ENCODE measurements at places on chromosomes 6 and 20. TPM values are rescaled to one million over a fixed set of nuclear protein-coding genes. Genes with fewer than 3 reads are reported as not detected.
A peak's percentile ranks its signal among the peaks of the same experiment; 100 is the strongest.

- DNase-seq = no peak
Observed at GRCh38 chr6:63676412-63677114, 41.0 kb downstream of the PHF3 start.

GRCh38 chr6:37503309-37503965 is 3.7 kb upstream of the CCDC167 start:
- no peak for DNase-seq

- DNase-seq = no peak
Observed at GRCh38 chr6:153947808-153948447, 91.1 kb upstream of the OPRM1 start.

DNA sequence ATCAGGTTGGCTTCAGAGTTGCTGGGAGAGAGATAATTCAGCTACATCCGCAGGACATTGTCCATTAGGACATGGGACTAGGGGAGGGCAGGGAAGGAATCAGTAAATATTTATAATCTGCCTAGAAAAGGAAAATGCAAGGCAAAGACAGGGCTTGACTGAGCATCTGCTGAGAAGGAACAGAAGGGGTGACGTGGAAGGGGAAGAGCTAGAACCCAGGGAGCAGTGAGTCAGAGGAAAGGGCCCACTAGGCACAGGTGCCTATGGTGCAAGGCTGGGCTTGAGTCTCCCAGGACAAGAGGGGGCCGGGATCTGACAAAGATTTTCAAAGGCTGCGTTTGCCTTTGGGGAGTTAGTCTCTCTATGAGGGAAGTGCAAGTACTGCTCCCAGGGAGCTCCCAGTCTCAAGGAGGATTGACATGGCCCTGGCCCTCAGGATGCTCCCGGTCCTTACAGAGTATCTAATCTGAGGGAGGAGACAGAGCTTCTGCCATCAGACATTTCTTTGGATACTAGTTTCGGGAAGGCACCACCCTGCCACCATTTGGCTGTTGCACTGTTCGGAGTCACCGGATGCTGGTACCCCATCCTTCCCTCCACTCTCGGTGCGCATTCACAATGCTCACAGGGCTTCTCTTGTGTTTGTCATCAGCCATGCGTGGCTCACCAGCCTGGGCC is 21.9 kb downstream of the VEGFA start:
- DNase-seq = no peak

GRCh38 chr6:11412011-11412424 is 125.5 kb upstream of the TMEM170B start:
- no peak for DNase-seq

DNA sequence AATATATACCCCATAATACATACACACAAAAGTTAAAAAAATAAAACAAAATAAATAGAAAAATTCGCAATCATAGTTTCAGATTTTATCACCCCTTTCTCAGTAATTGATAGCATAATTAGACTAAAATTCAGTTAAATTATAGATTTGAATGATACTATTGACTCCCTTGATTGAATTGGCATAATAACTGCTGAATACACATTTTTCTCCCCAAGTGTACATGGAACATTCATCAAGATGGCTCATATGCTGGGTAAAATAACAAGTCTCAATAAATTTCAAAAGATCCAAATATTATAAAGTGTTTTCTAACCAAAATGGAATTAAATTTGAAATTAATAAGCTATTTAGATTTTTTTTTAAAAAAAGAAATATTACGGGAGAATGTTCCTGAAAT is 616.1 kb downstream of the MAFB start:
- no peak for DNase-seq

GRCh38 chr6:135117413-135117968 is 62.9 kb upstream of the HBS1L start:
- DNase-seq = no peak

DNA sequence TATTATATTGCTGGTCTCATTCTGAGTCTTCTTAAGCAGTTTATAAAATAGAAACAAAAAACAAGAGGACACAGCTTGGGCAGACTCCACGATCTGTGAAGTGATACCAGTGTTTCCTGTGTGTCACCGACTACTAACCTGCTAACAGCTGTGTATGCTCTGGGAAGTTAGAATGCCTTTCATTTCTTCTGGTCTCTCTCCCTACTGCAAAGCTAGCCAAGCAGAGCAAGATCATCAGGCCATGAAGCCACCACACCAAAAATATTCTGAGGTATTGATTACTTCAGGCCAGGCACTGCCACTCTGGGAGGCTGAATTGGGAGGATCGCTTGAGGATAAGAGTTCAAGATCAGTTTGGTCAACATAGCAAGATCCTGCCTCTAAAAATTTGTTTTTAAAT is 46.9 kb upstream of the SMIM29 start:
- DNase-seq = no peak

DNA sequence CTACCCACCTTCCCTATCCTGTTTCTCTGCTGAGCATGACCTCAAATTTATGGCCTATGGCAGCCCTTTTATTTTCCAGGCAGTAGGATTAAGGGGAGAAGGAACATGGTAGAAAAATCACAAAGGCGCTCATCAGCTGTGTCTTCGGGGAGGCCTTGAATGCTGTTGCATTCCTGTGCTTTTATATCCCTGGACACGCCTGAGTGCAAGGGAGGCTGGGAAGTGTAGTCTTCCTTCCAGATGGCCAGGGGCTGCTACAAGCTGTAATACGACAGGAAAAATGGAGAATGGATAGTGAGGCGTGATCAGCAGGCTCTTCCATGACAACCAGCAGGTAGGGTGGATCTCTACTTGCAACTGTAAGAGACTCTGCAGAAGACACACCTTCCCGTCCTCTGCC is 210.9 kb upstream of the GGTLC1 start:
- DNase-seq = no peak

- no peak for DNase-seq
Observed at GRCh38 chr20:36154700-36155628, at the start of gene EPB41L1. Gene EPB41L1 (plus strand): TSS chr20:36154740. CDS start chr20:36173778, 19,038 bp downstream.

DNA sequence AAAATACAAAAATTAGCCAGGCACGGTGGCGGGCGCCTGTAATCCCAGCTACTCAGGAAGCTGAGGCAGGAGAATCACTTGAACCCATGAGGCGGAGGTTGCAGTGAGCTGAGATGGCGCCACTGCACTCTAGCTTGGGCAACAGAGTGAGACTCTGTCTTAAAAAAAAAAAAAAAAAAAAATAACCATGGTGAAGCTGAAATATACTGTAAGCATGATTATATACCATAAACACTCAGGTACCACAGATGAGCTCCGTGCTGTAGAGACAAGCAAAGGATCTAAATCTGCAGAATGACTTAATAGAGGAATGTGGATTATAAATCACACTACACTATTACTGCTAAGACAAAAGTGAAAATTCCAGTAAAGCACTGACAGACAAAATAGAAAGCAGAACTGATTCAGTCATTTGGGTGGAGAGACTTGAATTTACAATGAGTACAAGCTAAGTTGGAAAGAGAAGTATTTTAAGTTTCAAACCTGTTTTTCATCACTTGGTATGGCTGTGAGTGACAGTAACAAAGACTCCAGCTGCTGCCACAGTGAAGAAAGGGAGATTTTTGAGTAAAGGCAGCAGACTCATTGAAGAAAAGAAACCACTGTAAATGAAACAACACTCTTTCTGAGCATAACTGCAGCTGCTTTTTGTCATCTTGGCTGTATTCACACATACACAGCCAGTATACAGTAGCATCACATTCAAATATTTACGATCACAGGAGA is 322.1 kb downstream of the RNGTT start:
- DNase-seq = no peak

DNA sequence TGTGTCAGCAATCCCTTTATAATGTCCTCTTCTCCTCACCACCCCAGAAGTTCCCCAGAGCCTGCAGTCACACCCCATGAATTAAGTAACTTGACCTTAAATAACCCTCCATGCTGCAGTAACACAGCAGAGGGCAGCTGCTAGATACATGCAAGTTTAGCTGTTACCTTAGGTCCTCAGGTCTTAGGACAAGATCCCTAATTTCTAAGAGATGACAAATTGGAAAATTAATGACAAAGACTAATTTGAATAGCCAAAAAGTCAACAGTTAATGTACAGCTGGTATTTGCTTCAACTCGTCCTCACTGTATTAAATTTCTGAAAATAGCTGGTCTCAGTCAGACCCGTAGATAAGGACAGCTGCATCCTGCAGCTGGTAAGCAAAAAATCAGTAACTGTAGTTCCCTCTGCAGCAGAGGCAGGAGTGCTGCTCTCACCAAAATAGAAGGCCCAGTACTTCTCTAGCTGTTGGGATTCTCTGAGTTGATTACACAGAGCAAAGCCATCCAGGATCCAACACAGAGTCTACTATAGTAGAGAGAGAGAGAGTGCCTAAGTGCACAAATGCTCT is 62.4 kb downstream of the TNFRSF21 start:
- DNase-seq = no peak

DNA sequence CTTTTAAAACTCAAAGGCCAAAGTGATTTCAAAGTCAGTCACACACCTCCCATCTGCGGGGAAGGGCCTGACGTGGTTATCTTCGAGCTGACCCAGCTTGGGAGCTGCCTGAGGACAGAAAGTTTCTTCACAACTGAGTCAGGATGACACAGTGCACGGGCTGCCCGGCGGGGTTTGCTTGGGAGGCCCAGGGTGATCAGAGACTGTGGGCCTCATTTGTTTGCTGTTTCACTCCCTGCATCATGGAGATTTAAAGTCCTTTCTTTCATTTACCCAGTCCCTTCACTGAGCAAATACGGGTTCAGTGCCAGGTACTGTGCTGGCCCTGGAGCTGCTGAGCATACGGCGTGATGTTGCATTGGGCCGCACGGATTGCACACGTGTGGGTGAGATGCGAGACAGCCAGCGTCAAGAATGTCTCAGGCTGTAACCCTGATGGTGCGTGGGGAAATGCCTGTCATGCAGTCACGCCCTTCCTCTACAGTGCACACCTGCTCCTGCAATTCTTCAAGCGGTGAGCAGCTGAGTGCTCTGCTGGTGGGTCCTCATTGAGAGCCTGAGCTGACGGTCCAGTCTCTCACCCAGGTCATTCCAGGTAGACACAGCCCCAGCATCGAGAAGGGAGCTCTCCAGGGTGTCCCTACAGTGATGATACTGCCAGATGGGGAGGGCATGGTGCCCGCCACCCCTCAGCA is 82.7 kb upstream of the PMEPA1 start:
- no peak for DNase-seq

GRCh38 chr20:12896180-12896579 is 112.6 kb upstream of the SPTLC3 start:
- no peak for DNase-seq

DNA sequence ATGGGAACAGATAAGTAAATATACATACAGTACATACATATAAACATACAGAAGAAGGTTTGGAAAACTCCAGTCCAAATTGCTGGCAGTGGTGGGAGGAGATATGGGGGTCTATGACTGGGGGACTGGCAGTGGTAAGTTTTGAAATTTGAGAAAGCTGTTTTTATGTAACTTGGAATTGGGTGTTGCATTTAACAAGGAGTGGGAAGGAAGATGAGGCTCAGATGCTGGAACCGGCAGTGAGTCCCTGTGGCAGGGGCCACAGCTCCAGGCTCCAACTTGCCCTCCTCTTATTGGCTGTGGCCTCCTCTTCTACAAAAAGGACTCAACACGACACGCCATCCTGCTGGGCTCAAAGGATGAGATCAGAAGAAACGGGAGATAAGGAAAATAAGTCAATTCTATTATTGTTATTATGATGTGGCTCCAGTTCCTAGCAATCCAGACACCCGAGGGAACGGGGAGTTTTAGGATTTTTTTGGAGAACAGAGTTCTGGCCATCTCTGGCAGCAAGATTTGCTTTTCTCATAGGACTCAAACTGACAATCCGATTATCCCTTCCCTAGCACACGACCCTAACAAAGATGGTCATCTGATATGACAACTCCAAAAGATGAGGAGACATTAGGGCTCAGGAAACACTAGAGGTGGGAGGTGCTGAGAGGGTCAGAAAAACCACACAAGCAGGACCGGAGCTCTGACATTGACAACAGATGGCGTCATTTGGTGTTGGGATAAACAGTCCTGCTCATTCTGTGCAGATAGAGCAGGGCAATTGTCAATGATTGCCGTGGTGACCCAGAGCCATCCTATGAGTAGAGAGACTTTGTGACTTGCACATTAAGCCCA is 6.0 kb upstream of the TGM2 start:
- peak; percentile 66 for DNase-seq

- DNase-seq = no peak
Observed at GRCh38 chr6:108211671-108212070, 45.8 kb downstream of the NR2E1 start.

GRCh38 chr6:144667532-144668503 is 382.7 kb downstream of the UTRN start:
- DNase-seq = no peak

TINAG gene
- total RNA-seq = 0.39 TPM

CDH22 gene
- total RNA-seq = 5.9 TPM
